Aorta (tissue), 5 donors: ENCODE measurements at places on chromosomes 3 and 15. TPM values are rescaled to one million over a fixed set of nuclear protein-coding genes. Genes with fewer than 3 reads are reported as not detected.
A peak's percentile ranks its signal among the peaks of the same experiment; 100 is the strongest.

FSIP1 gene
- not detected for polyA plus RNA-seq

GUCA1C gene
- polyA plus RNA-seq, result not detected

NOX5 gene
- not detected for polyA plus RNA-seq

GRCh38 chr3:64399205-64399800 is 174.0 kb upstream of the PRICKLE2 start:
- H3K27ac ChIP-seq, result no peak overlapping the region
- no peaks in the 10 kb centered on the region for H3K4me1 ChIP-seq
- H3K36me3 ChIP-seq, result no peaks in the 10 kb centered on the region
- no peaks in the 10 kb centered on the region for H3K27me3 ChIP-seq
- no peak overlapping the region for H3K4me3 ChIP-seq
- DNase-seq, result no peak

GRCh38 chr3:187960820-187961219 is 193.1 kb upstream of the LPP start:
- H3K27me3 ChIP-seq, result no peaks in the 10 kb centered on the region
- no peak overlapping the region for H3K4me3 ChIP-seq
- no peak for DNase-seq
- H3K36me3 ChIP-seq, result no peaks in the 10 kb centered on the region
- H3K4me1 ChIP-seq, result no peaks in the 10 kb centered on the region
- H3K27ac ChIP-seq, result no peak overlapping the region

- H3K27ac ChIP-seq, result peak overlapping the region; percentile 95
- H3K36me3 ChIP-seq, result no peaks in the 10 kb centered on the region
- peak; percentile 90 for DNase-seq
- H3K27me3 ChIP-seq, result no peaks in the 10 kb centered on the region
Observed at GRCh38 chr15:89662893-89663626, 7.8 kb upstream of the KIF7 start.

GP9 gene
- not detected for polyA plus RNA-seq

GRCh38 chr3:65964838-65965237 is 73.9 kb downstream of the MAGI1 start:
- H3K4me1 ChIP-seq, result peaks cover 4% of the 10 kb centered on the region
- no peak overlapping the region for H3K4me3 ChIP-seq
- H3K36me3 ChIP-seq, result no peaks in the 10 kb centered on the region
- no peaks in the 10 kb centered on the region for H3K27me3 ChIP-seq
- no peak for DNase-seq
- H3K27ac ChIP-seq, result no peak overlapping the region

DNA sequence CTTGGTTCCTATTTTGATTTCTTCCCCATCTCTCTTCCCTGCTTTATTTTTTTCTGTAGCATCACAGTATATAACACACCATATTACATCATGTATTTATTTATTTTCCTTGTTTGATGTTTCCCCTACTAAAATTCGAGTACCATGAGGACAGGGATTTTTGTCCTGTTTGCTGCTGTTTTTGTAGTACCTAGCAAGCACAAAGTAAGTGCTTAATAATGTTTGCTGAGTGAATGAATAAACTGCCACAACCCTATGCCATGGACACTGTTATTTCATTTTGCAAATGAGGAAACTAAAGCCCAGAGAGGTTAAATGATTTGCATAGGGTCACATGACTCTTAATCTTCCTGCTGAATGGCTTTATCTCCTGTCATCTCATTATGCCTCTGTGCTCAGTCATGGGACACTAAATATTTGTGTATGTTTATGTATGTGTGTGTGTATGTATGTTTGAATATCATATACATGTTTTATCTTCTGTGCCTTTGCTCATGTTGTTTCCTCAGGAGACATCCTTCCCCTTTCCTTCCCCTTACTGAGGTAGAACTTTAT is 26.1 kb upstream of the MGA start:
- no peaks in the 10 kb centered on the region for H3K36me3 ChIP-seq
- H3K27ac ChIP-seq, result no peak overlapping the region
- no peak overlapping the region for H3K4me3 ChIP-seq
- no peak for DNase-seq
- no peaks in the 10 kb centered on the region for H3K27me3 ChIP-seq

- no peak overlapping the region for H3K4me3 ChIP-seq
- H3K36me3 ChIP-seq, result no peaks in the 10 kb centered on the region
- H3K27ac ChIP-seq, result no peak overlapping the region
- no peaks in the 10 kb centered on the region for H3K27me3 ChIP-seq
Observed at GRCh38 chr3:187798126-187798525, 52.9 kb upstream of the BCL6 start.

- H3K27ac ChIP-seq, result no peak overlapping the region
- no peaks in the 10 kb centered on the region for H3K36me3 ChIP-seq
- H3K4me3 ChIP-seq, result no peak overlapping the region
- DNase-seq, result peak; percentile 39
- H3K4me1 ChIP-seq, result no peaks in the 10 kb centered on the region
- H3K27me3 ChIP-seq, result no peaks in the 10 kb centered on the region
Observed at GRCh38 chr3:47791193-47791855, 9.6 kb upstream of the SMARCC1 start.

- no peaks in the 10 kb centered on the region for H3K4me1 ChIP-seq
- DNase-seq, result no peak
- H3K27ac ChIP-seq, result no peak overlapping the region
- H3K27me3 ChIP-seq, result no peaks in the 10 kb centered on the region
- H3K36me3 ChIP-seq, result no peaks in the 10 kb centered on the region
- H3K4me3 ChIP-seq, result no peak overlapping the region
Observed at GRCh38 chr15:29071882-29072273, 186.1 kb downstream of the APBA2 start.

GRCh38 chr15:98812716-98813446 is 164.5 kb downstream of the IGF1R start:
- H3K36me3 ChIP-seq, result no peaks in the 10 kb centered on the region
- H3K4me1 ChIP-seq, result peaks cover 5% of the 10 kb centered on the region
- H3K27ac ChIP-seq, result no peak overlapping the region

GRCh38 chr3:46642971-46643370 is 30.6 kb downstream of the FAM240A start:
- no peak for DNase-seq
- H3K27ac ChIP-seq, result no peak overlapping the region
- H3K27me3 ChIP-seq, result no peaks in the 10 kb centered on the region
- no peak overlapping the region for H3K4me3 ChIP-seq
- no peaks in the 10 kb centered on the region for H3K4me1 ChIP-seq
- H3K36me3 ChIP-seq, result no peaks in the 10 kb centered on the region

- no peaks in the 10 kb centered on the region for H3K36me3 ChIP-seq
- H3K27ac ChIP-seq, result no peak overlapping the region
- H3K27me3 ChIP-seq, result no peaks in the 10 kb centered on the region
- no peaks in the 10 kb centered on the region for H3K4me1 ChIP-seq
- no peak for DNase-seq
- H3K4me3 ChIP-seq, result no peak overlapping the region
Observed at GRCh38 chr3:39333607-39334006, 4.1 kb downstream of the CCR8 start.

FRMD5 gene
- polyA plus RNA-seq, result 0.18 TPM

TRIM71 gene
- polyA plus RNA-seq, result not detected

DNA sequence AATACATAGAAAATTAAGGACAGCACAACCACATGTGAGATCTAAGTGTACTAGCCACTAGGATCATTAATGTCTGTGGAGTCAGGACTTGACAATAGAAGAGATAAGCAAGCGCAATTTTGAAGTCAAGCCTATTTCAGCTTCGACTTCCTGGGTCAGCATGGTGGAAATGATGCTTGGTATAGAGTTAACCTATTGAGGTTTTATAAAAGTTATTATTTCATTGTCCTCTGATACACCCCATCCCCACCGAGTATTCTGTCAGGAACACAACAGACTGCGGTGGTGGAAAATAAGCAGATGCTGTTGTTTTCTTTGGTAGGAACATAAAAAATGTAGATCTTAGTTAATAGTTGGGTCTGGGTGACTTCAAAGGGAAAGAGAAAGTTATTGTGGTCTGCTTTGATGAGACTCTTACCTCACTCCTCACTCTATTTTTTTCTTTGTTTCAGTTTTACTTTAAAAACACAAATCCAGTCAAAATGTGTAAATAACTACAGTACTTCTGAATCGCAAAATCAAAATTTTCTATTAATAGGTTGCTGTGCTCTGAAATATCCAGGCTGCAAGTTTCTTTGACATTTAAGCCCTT is 82.1 kb downstream of the IL5RA start:
- H3K27ac ChIP-seq, result no peak overlapping the region
- no peak overlapping the region for H3K4me3 ChIP-seq
- no peak for DNase-seq
- H3K27me3 ChIP-seq, result no peaks in the 10 kb centered on the region
- peaks cover 3% of the 10 kb centered on the region for H3K4me1 ChIP-seq

USP3 gene
- 28.9 TPM for polyA plus RNA-seq

TRAT1 gene
- polyA plus RNA-seq, result 1.1 TPM

PRR23B gene
- 0.25 TPM for polyA plus RNA-seq

- no peak overlapping the region for H3K4me3 ChIP-seq
- H3K4me1 ChIP-seq, result no peaks in the 10 kb centered on the region
- no peaks in the 10 kb centered on the region for H3K36me3 ChIP-seq
- no peaks in the 10 kb centered on the region for H3K27me3 ChIP-seq
Observed at GRCh38 chr15:74233851-74234597, 2.1 kb upstream of the CCDC33 start.

DGKG gene
- polyA plus RNA-seq, result 0.95 TPM

DNA sequence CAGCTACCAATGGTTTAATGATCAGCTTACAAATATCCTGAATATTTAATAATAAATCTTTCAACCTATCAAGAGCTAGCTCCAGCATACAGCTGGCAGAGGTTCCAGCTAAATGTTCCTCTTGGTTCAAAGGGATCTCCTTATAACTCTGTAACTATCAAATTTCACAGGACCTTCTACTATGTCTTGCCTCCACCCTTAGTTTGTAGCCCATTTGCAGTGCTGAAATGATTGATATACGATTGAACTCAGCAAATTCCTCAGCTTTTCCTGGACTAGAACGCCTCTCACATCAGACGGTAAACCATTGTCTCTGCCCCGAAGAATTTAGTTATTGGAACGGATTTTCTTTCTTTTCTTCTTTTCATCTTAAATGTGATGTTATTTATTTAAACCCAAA is 41.5 kb downstream of the CD200R1L start:
- H3K27me3 ChIP-seq, result no peaks in the 10 kb centered on the region
- H3K27ac ChIP-seq, result no peak overlapping the region
- H3K36me3 ChIP-seq, result no peaks in the 10 kb centered on the region
- no peak for DNase-seq

- H3K27ac ChIP-seq, result no peak overlapping the region
- H3K27me3 ChIP-seq, result no peaks in the 10 kb centered on the region
- H3K4me3 ChIP-seq, result no peak overlapping the region
- no peak for DNase-seq
- H3K36me3 ChIP-seq, result no peaks in the 10 kb centered on the region
Observed at GRCh38 chr3:76308541-76308940, 523.2 kb upstream of the ZNF717 start.

- no peaks in the 10 kb centered on the region for H3K27me3 ChIP-seq
- H3K27ac ChIP-seq, result no peak overlapping the region
- H3K4me3 ChIP-seq, result no peak overlapping the region
- no peaks in the 10 kb centered on the region for H3K36me3 ChIP-seq
- DNase-seq, result peak; percentile 86
Observed at GRCh38 chr15:73691396-73691795, 7.2 kb downstream of the CD276 start.

DNA sequence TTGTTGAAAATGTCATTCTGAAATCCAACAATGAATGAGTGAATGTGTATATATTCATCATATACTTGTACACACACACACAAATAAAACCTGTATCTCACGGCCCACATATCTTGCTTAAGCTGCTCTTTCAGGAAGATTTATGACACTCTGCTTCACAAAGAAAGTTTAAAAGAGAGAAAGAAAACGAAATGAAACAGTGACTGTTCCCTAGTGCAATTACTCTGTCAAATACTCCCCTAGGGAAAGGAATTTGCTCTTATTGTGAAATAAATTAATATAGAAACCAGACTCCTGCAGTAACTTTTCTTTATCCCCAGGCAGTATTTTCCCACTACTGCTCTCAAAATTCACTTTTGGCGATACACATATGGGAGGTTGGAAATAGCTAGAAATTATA is 329.1 kb downstream of the VPS13C start:
- no peak overlapping the region for H3K4me3 ChIP-seq
- no peaks in the 10 kb centered on the region for H3K4me1 ChIP-seq
- no peaks in the 10 kb centered on the region for H3K36me3 ChIP-seq
- DNase-seq, result no peak

GRCh38 chr3:172511783-172512762 is 11.2 kb downstream of the TNFSF10 start:
- H3K27ac ChIP-seq, result no peak overlapping the region
- no peaks in the 10 kb centered on the region for H3K36me3 ChIP-seq
- H3K4me1 ChIP-seq, result no peaks in the 10 kb centered on the region
- peak; percentile 89 for DNase-seq
- H3K27me3 ChIP-seq, result no peaks in the 10 kb centered on the region
- H3K4me3 ChIP-seq, result no peak overlapping the region

DNA sequence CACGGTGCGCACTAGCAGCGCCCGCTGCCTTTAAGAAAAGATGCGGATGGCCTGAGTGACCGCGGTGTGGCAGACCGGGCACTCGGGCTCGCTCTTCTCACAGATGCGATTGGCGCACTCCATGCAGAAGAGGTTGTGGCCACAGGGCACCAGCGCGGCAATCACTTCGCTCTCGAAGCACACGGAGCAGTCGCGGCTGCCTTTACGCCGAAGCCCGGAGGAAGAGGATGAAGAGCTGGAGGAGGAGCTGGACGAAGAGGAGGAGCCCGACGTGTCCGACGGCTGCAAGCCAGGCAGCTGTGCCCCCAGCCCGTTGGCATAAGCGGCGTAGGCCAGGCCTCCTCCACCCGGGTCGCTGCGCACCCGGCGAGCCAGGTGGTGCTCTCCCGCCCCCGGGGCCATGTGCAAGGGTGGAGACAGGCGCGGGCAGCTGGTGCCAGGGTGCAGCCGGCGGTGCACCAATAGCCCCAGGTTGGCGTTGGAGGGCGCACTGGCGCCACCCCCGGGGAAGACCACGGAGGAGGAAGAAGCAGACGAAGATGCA is 2.6 kb downstream of the MEX3B start:
- H3K4me3 ChIP-seq, result no peak overlapping the region
- peak; percentile 43 for DNase-seq
- no peaks in the 10 kb centered on the region for H3K36me3 ChIP-seq
- H3K4me1 ChIP-seq, result no peaks in the 10 kb centered on the region
- no peaks in the 10 kb centered on the region for H3K27me3 ChIP-seq
- no peak overlapping the region for H3K27ac ChIP-seq

PPP1R14D gene
- not detected for polyA plus RNA-seq

- no peak for DNase-seq
- H3K4me1 ChIP-seq, result no peaks in the 10 kb centered on the region
- H3K4me3 ChIP-seq, result no peak overlapping the region
- no peaks in the 10 kb centered on the region for H3K36me3 ChIP-seq
- H3K27me3 ChIP-seq, result no peaks in the 10 kb centered on the region
Observed at GRCh38 chr3:79737530-79737929, 30.3 kb downstream of the ROBO1 start.

GRCh38 chr15:25787855-25788520 is 75.1 kb downstream of the ATP10A start:
- H3K36me3 ChIP-seq, result no peaks in the 10 kb centered on the region
- peaks cover 3% of the 10 kb centered on the region for H3K4me1 ChIP-seq
- H3K4me3 ChIP-seq, result no peak overlapping the region

PLS1 gene
- polyA plus RNA-seq, result 36.2 TPM

NEK10 gene
- 0.08 TPM for polyA plus RNA-seq

GRCh38 chr3:185313693-185314246 is 49.2 kb upstream of the MAP3K13 start:
- no peak overlapping the region for H3K27ac ChIP-seq
- H3K36me3 ChIP-seq, result peaks cover 6% of the 10 kb centered on the region
- H3K4me3 ChIP-seq, result no peak overlapping the region
- no peak for DNase-seq
- no peaks in the 10 kb centered on the region for H3K27me3 ChIP-seq
